Activated CD4-positive, alpha-beta memory T cell treated with anti-CD3 and anti-CD28 coated beads, Interleukin-2, amount 10 ng/mL, durations not matched to agents 7 days and 5 days (primary cell): ENCODE measurements at places on chromosomes 11 and 22. TPM values are rescaled to one million over a fixed set of nuclear protein-coding genes. Genes with fewer than 3 reads are reported as not detected.

- DNase-seq: no peak
These were observed 44.2 kb upstream of the SMTN start for GRCh38 chr22:31036671-31037550.

DNA sequence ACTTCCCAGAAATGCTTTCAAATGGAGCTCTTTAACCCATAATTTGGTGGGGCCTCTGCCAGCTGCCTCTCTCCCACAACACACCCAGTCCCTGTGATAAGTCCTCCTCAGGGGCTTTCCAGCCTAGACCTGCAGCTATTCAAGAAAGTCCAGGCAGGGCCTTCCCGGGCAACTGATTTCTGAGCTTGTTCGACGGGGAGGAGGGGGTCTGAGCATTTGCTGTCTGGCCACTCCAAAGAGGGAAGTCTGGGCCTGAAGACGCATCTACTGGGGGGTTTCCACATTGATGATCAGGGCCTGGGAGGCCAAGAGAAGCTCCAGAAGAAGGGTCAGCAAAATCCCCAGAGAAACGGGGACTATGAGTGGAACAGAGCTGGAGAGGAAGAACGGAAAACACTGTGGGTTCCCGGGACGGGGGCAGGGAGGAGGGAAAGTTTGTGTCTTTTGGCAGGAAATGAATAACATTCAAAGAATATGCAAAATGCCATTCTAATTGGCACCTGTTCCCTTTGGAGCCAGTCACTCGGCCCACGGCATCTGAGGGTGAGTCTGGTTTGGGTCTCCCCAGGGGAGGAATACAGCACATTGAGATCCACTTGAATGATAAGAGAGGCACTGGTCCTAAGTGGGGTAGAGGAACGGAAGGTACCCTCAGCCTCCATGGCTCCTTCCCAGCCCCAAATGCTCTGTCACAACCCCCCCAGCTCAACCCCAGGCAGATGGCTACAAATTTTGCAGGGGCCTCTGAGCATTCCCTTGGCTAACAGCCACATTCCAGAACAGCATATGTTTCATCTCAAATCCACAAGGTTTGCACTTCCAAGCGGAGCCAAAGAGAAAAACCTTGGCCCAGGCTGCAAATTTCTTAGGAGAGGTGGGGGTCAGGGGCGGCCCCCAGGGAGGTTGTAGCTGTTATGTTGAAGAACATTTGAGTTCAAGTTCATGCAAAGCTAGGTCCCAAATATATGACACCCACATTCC is 72.0 kb downstream of the RPUSD4 start:
- no peak for DNase-seq

DNA sequence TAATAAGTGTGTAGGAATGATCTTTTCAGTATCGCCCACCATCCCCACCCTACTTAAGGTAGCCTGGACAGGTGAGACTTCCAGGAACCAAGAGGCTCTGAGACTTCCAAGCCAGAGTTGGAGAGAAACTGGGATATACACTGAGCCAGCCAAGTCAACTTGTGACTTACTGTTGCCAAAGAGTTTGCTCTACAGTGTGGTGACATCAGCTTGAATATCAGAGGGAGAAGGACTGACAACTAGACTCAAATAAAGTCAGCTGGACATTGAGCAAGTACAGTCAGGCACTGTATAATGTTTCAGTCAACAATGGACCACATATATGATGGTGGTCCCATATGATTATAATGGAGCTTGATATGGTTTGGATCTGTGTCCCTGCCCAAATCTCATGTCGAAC is 1.2 kb upstream of the MMP10 start:
- DNase-seq: no peak

DNA sequence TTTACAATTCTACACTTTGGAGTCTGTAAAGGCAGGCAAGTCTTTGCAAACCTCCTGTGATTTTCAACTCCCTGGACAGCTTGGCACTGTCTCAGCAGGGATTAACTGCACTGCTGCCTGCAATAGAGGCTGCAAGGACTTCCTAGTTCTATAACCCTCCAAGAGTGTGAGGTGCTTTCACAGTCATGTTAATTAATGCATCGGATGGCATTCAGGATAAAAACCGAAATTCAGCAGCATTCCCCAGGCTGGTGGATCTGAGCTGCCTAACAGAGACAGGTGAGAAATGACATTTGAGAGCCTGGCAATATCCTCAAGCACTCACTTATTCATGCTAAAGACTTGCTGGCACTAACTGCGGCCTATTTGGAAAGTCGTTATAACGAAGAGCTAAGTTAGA is 85.0 kb downstream of the LARGE1 start:
- DNase-seq: no peak

- no peak for DNase-seq
These were observed 12.6 kb upstream of the UCP2 start for GRCh38 chr11:73995247-73995646.

- DNase-seq: no peak
These were observed 37.0 kb downstream of the B3GAT1 start for GRCh38 chr11:134374891-134375550.

BAIAP2L2 gene
- total RNA-seq: 0.55 TPM
